Hematopoietic multipotent progenitor cell treated with erythropoietin and hydrocortisone succinate and interleukin-3 and kit ligand, for 8 days (in vitro differentiated cells): ENCODE measurements at places on chromosomes 11 and 22.

DNA sequence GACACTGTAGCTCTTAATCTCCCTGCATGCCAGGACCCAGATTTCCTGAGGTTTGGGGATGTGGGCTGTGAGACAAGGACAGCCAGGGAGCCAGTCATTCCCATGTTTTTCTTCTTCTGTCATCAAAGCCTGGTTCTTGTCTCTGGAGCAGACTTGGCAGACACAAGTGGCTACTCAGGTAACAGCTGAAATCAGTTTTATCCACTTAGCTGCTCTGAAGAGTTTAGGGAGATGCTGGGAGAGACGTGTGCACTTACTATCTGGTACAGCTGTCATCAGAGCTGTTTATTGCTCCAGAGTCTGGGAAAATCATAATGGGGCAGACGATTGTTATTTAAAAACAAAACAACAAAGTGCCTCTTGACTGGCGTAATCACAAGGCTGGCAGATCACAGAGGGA, 56.6 kb downstream of the CSNK2A3 start:
- DNase-seq, result no peak

GRCh38 chr11:100220801-100221200, 466.3 kb upstream of the ARHGAP42 start:
- no peak for DNase-seq

- DNase-seq, result no peak
These were observed 858.7 kb upstream of the CHORDC1 start for GRCh38 chr11:91081440-91082043.

DNA sequence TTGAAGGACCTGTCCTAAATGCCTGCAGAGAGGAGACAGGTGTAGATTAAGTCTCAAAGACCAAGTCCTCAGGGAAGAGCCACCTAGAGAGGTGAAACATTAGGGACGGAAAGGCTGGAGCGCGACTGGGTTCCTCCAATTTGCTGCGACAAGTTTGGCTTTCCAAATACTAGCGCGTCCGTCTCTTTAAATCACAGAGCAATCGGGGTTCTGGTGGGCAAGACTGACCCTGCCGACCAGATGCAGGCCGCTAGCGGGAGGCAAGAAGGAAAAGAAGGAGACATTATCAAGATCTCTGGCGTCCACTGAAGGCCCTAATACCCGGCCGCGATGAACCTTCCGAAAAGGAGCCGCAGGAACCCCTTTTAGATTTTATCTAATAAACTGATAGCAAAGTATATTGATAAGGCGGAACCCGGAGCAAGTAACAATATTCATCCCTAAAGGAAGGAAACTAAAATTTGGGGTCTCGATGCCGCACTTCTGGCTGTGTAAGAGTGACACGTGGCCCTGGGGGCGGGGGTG, 128.2 kb upstream of the C11orf58 start:
- no peak for DNase-seq

DNA sequence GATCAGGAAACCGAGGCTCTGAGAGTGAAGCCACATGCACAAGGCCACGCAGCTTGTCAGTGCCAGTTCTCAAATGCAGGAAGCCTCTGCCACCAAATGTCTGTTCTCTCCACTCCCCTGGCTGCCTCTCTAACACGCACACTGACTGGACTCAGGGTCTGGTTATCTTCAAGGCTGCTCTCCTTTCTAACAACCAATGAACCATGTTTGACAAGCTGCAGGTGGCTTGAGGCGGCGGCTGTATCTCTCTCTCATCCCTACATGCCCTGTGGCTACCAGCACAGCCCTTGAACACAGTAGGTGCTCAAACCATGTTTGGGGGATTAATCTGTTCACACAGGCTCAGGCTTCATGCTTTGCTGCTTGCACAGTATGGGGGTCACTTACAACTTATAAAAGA, 23.7 kb downstream of the MFNG start:
- DNase-seq, result no peak

GRCh38 chr22:32336771-32337424, 20.8 kb upstream of the RFPL3 start:
- DNase-seq, result no peak

GRCh38 chr11:14906578-14906977, 14.5 kb upstream of the CYP2R1 start:
- no peak for DNase-seq

- no peak for DNase-seq
These were observed 1.0 kb upstream of the ADSL start for GRCh38 chr22:40345271-40345670.

DNA sequence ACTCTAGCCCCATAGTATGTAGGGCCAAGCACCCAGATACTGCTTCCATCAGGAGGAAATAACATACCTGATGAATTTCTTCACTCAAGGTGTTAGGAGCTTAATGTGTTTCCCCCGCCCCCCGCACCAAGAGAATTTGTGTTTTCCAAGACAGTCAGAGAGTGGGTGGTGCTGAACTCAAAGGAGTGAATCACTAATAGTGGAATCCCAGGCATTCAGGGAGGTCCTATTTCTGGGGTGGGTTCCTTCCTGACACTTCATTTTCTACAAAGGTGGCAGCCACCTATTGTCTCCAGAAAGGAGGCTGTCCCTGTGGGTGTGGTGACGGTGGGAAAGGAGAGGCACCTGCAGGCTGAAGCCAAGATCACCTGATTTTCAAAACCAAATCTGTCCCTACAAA, 50.8 kb upstream of the ELF5 start:
- no peak for DNase-seq

DNA sequence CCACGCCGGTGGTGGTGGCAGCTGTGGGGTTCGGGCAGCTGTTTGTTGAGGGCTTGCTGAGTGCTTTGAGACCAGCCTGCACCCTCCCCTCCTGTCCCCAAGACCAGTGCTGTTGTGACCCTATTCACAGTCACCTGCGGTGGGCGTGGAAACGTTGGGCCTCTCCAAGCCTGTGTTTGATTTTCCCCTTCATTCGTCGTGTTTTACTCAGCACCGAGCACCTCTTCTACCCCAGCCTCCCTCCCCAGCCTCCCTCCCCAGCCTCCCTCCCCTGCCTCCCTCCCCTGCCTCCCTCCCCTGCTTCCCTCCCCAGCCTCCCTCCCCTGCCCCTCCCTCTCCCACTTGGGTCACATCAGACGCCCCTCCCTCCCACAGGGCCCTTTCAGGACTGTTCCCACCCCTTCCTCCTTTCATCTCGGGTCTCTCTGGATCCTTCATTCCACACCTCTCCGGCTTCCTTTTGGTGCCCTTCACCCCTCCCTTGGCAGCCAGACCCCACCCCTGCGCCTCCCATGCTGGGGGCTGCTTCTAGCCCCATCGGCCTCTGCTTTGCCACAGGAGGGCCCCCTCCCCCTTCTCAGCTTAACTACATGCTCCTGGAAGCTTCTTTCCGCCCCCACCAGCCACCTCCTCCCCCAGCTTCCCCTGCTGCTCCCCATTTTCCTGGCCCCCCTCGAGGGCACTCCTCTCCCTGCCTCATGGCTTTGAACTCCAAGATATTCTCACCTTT, 14.8 kb downstream of the FRMD8 start:
- no peak for DNase-seq

GRCh38 chr11:130581646-130582045, 133.2 kb downstream of the ADAMTS15 start:
- DNase-seq, result no peak

DNA sequence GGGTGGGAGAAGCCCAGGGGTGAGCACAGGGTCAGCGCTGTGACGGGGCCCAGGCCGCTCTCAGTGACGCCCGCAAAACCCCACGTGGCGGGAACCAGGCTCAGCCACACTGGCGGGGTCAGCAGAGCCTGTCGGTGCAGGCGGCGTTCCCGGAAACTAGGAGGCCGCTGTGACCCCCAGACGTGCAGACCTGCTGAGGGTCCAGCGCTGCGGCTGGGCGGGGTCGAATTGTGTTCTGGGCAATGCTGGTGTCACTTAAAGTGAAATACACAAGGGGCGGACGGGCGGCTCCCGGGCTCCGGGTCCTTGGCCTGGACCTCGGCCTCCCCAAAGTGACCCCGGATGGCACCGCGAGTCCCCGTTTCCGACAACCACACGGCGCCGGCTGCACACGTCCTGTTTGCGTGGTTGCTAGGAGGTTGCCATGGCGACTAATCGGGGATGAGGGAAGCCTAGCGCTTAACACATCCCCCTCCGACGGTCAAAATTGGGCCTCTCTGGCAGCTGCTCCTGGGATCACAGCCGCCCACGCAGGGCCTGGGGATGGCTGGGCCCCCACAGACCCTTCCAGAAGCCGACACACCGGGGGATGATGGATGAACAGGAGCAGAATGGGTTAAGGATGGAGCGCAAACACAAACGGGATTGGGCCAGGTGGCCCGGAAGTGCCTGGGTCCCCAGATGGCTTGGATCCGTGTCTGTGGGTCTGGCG, 81.7 kb upstream of the PRR5 start:
- peak; percentile 56 for DNase-seq

DNA sequence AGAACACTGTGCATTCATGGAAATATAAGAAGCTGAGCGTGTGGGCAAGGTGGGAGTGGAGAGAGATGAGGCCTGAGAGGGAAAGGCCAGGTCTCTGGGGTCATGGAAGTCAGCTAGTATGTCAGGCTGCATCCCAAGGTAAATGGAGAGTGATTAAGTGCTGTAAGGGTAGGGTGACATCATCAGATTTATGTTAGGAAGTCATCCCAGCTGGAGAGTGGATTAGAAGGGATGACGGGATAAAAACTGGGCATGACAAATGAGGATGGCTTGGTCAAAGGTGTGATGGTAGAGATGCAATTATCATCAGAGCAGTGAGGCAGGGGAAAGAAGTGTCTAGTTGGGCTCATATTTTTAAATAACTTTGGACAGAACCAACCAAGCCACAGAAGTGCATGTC, 3.5 kb upstream of the ENDOD1 start:
- no peak for DNase-seq

GRCh38 chr11:130527636-130528297, 79.3 kb downstream of the ADAMTS15 start:
- no peak for DNase-seq

GRCh38 chr11:118175993-118176777, at the start of gene SCN2B:
TSS of gene SCN2B (minus strand) at chr11:118176639. CDS start at chr11:118176431, 208 bp downstream.
- DNase-seq, result no peak

DNA sequence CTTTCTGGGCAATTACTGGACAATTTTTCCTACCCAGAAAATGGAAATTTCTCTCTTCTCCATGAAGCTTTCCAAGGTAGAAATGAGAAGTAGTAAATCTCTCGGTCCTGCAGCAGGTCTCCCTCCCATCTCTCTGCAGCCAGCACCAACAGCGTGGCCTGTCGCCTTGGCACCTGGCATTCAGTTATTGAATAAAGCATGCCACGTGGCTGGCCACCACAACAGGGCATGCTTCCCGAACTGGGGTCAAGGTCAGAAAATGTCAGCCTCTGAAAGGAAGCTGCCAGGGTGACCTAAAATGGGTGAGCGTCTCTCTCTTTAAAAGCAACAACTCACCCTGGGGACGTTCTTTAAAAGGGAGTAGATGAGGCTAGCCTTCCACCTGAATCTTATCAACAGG, 14.0 kb downstream of the CACNG2 start:
- no peak for DNase-seq

GRCh38 chr11:210122-210802, 2.8 kb downstream of the RIC8A start:
- DNase-seq, result no peak

GRCh38 chr11:133506023-133506422, 26.3 kb downstream of the OPCML start:
- DNase-seq, result no peak

DNA sequence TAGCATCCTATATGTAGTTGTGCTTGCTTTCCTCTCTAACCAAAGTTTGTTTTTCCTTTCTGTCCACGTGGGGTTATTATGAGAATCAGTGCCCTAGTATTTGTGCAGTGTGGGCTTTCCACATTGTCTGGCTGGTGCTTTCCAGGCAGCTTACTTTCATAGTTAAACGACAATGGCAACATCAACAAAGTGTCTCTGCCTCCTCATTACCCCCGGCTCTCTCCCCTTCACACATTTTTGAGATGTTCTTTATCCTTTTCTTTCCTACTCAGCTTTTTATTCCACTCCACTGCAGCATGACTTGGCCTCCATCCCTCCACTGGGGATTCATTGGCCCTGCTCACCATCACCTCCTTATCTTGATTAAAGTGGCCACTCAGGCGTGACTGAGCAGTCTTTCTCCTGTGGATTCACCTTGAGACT, 19.1 kb downstream of the SPECC1L start:
- no peak for DNase-seq

DNA sequence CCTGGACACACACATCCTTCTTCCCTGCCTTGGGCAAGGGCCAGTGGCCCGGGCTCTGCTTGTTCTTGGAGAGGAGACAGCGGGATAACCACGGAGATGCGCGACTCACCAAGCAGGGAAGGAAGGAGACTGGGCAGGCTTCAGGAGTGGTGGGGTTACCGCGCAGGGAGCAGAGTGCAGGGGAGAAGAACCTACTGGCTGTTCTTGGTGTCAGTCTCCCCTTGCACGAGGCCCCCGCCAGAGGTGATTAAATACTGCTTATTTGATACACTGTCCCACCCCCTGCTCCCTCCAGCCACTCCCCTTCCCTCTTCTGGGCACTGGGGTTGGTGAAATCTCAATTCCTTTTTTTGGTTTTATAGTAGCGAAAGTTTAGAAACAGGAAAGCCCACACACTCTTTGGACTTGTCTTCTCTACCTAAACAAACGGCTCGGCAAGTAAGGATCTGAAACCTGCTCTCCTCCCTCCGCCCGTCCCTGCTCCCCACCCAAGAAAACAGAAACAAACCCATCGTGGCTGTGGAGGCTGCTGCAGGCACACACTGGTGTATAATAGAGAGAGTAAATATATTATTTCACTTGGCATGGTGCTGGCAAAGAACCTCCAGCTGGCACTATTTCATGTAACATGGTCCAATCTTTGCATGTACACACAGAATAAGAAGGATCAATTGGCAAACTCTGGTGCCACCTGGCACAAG, 10.8 kb downstream of the LARGE2 start:
- DNase-seq, result no peak

GRCh38 chr11:46247659-46248058, 29.8 kb upstream of the CREB3L1 start:
- DNase-seq, result peak; percentile 80

- no peak for DNase-seq
These were observed 88.6 kb downstream of the TEAD1 start for GRCh38 chr11:12762696-12763324.

GRCh38 chr11:43467958-43468357, 109.2 kb downstream of the TTC17 start:
- no peak for DNase-seq

GRCh38 chr11:3831378-3832239, 9.2 kb downstream of the RHOG start:
- DNase-seq, result peak; percentile 63

DNA sequence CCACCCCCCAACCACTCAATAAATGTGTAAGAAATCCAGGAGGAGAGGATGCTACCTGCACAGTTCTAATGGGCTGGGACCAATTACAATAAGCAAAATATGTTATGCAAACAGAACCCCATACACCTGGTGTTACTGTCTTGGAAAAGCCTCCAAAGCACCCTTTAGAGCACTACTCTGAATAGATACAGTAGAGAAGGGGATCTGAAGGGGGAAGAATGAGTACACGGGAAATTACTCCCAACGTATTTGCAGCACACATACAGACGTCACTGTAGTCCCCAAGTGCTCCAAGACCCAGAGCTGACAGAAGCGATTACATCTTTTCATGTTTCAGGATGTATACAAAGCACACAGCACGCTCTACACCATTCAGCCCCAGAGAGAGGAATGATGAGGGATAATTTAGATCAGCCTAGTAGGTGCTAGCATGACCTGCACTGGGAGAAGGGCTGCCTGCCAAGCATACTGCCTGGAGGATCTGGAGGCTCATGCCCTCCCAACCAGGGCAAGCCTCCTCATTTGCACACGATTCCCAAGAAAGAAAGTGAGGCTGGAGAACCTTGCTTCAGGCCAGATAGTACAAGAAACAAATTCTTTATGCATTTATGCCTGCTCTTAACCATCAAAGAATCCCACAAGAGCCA, 63.8 kb downstream of the AMBRA1 start:
- DNase-seq, result no peak

GRCh38 chr11:110977661-110978060, 265.4 kb upstream of the ARHGAP20 start:
- DNase-seq, result no peak

- DNase-seq, result no peak
These were observed 35.1 kb downstream of the FBLN1 start for GRCh38 chr22:45537734-45538181.
